ENCODE measurements at places on chromosomes 16 and 17.

GRCh38 chr17:19364699-19365498 lies 2.4 kb upstream of the B9D1 start:
- DNase-seq: peak; percentile 41

DNA sequence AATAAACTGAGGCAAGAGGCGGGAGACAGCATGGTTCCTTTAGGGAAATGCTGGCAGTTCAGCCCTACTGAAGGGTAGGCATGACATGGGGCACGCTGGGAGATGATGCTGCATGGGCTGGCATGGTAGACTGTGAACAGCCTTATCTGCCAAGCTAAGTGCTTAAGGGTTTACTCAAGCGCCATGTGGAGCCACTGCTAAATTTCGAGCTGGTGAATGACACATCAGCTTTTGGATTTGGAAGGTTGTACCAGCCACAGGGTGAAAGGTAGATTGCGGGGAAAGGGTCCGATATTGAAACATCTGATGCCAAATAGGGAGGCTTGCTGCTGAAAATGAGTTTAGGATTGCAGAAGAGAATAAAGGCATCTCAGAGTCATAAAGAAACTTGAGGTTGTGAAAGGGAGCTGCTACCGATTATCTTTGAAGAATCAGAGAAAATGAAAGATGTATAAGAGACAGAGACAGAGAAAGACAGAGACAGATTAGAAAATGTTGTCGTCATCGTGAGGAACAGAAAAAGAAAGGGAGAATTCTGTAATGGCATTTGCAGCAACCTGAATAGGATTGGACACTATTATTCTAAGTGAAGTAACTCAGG lies 16.3 kb downstream of the PIK3R5 start:
- no peak for DNase-seq

- DNase-seq: no peak
These were observed 215.3 kb downstream of the ZNF423 start for GRCh38 chr16:49640581-49640980.

DNA sequence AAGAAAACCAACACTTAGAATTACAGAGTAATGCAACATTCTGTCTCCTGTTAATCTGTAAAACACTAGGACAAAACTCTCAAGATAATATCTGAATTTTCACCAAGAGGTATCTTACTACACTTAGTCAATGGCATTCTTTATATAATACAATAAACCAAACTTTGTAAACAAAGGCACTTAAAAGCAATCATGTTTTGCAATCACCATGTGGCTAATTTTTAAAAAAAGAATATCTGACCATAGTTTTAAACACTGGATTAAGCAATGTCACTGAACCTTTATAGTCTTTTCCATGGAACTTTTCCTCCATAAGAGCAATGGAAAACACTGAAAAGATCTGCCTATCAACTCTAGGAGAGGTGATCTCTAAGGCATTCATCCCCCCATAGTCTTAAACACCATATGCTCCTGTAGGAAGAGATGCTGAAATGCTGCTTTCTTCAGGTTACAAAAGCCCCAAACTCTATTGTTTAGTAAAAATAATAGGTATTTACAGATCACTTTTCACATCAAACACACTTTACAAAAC lies 144.2 kb upstream of the CORO6 start:
- no peak for DNase-seq

DNA sequence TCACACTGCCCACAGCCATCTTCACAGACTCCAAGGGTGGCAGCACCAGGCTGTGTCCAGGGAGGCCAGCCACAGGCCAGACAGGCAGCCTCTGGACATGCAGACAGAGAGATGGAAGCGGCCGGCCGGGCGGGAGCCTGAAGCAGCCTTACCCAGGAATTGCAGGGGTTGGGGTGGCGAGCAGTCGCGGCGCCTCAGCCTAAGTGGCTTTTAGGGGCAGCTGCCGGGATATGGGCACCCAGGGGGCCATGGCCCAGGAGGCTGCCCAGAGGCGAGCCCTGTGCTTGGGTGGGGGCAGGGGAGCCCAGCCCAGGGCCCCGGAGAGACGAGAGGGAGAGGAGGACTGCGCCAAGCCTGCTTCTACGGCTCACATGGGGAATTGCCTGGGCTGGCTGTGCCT lies 1.5 kb upstream of the NHERF2 start:
- DNase-seq: no peak

DNA sequence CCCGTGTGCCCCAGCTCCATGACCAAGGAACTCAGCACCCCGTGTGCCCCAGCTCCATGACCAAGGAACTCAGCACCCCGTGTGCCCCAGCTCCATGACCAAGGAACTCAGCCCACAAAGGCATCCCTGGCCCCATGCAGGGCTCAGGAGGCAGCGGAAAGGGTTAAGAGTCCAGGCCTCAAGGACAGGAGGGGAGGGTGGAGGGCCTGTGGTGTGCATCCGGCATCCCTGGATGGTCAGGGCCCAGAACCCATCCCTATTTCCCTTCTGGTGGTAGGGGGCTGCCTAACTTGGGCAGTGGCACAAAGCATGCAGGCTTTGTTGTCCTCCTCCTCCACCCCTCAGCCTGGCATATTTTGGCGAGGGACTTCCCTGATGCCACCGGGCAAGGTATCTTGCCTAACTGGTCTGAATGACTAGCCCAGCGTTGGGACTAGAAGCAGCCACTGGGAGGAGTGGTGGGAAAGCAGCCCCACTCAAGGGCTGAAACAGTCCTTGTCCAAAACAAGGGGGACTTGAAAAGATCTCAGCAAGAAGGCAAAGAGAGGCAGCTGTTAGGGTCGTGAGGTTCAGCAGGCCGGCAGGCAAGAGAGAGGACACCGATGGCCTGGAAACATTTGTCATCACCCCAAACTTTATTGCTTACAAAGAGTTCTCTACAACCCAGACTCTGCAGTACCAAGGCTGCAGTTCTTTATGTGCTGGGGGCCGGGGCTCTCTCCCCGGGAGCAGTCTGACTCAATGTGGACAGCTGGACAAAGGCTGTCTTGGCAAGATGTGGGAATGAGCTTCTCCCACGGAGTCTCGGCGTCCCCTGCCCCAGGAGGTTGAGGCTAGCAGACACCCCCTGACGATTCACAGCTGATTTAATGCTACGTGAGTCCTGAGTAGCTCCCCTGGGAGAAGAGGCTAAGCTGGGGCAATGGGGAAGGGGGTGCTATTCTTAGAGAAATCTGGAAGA lies 902 bp upstream of the SPATA32 start:
- no peak for DNase-seq

- no peak for DNase-seq
These were observed 1.1 kb downstream of the METRNL start for GRCh38 chr17:83080579-83080857.

- no peak for DNase-seq
These were observed 135.4 kb upstream of the CHMP6 start for GRCh38 chr17:80855948-80856862.

DNA sequence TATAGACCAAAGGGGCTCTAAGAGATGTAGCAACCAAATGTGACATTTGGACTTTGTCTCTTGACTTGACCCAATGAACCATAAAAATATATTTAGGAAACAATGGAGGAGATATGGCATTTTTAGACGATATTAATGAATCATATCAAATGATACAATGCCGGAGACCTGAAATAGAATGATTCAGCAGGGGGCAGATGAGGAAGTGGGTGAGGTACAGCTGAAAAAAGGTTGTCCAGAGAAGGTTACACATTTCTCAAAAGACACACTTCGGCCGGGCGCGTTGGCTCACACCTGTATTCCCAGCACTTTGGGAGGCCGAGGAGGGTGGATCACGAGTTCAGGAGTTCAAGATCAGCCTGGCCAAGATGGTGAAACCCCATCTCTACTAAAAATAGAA lies 16.5 kb upstream of the SNN start:
- no peak for DNase-seq

DNA sequence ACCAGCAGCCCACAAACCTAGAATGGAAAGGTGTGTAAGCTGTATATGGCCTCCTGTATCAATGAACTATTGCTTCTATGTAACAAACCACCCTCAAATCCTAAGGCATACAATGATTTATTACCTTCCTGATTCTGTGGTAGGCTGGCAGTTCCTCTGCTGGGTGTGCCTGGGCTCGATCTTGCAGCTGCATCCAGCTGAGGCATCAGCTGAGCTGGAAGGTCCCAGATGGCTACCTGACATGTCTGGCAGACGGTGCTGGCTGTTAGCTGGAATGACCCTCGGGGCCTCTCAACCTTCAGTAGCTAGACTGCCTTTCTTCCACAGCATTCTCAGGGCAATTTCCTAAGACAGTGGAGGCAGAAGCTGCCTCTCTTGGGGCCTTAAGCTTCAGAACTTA lies 152.7 kb downstream of the RAB11FIP4 start:
- DNase-seq: no peak

- DNase-seq: peak; percentile 14
These were observed at the start of gene ADAP2 for GRCh38 chr17:30921544-30922196. TSS of gene ADAP2 (plus strand) at chr17:30921945. CDS start at chr17:30922015, 70 bp downstream.

DNA sequence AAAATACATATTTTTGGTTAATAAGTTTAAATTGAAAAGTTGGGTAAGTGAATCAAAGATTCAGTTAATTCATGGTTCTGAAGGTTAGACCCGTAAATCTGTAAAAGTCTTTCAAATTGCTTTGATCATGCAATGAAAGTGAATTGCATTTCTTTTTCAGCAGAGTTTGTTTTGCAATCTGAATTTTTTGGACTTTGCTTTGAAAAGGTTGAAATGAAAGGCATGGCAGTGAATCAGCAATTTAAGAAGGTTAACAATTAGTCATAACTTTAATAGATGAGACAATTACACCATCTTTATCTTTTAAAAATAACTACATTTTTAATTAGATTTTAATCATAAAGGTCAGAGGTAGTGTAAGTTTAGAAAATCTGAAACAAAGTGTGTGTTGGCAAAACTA lies 310.9 kb upstream of the KCNJ16 start:
- no peak for DNase-seq

DNA sequence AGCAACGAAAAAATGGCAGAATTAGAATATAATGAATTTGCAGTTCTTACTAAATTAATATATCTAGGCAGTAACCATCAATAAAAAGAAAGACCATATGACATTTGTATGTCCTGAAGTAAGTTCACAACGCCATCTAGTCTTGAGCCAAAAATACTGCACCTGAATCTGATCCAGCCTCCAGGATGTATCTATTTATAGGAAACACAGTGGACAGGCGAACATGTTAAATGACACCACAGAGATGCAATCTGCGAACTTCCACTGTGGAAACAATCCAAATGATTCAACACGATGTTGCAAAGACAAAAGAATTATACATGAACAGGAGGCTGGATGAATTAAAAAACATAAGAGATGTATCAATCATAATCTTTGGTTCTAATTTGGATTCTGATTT lies 197.6 kb downstream of the CDH13 start:
- peak; percentile 3 for DNase-seq

- DNase-seq: no peak
These were observed 19.9 kb downstream of the COX10 start for GRCh38 chr17:14089179-14089578.

DNA sequence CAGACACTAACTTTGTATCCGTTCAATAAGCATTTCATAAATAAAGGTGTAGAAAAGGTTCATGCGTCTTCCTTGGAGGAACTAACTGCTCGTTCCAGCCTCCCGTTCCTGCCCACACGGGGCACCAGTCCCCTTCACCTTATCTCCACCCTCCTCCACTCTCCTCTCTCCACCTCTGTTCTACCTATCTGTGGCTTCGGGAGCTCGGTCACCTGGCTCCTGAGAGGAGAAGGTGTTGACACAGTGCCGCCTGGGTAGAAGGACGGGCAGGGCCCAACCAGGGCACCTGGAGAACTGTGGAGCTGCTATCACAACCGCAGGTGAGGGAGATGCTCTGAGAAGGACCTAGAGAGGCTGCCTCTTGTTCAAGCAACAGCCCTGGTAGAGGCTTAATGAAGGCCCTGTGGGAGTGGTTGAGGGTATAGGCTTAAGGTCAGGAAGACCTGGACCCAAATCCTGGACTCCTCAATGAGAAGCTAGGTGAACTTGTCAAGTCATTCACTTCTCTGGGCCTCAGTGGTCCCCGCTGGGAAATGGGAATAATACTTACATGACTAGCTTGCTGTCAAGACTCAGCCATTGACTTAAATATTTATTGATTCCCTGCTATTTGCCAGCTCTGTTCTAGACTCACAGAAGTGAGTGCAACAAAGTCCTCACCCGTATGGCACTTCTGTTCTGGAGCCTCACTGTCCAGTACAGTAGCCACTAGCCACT lies 9.6 kb upstream of the MINK1 start:
- no peak for DNase-seq

DNA sequence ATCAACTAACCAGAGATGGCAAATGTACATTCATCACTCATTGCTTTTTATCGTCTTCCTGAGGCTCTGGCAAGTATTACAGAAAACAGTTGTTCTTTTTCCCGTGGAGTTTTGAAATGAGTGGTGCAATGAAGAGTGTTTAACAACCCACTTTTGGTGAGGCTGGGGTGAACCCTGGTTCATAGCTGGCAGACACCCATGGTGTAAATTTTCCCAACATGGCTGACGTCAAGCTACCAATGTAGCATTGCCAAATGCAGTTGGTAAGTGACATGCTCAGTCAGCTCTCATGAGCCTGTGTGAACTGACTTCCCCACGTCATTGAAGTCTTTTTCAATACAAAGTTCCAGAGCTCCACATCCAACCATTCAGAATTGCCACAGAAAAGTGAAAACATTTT lies 386.2 kb downstream of the TMEM114 start:
- DNase-seq: no peak

- DNase-seq: peak; percentile 54
These were observed 1.3 kb upstream of the SOCS1 start for GRCh38 chr16:11257131-11257938.
